ENCODE measurements at places on chromosomes 12 and 14. TPM values are rescaled to one million over a fixed set of nuclear protein-coding genes. Genes with fewer than 3 reads are reported as not detected.

PRH2 gene
- not detected for total RNA-seq

ZNF839 gene
- 9.3 TPM for total RNA-seq

TAS2R7 gene
- not detected for total RNA-seq

TSHR gene
- total RNA-seq: not detected

GLI1 gene
- 0.15 TPM for total RNA-seq

KRT6A gene
- 713 TPM for total RNA-seq

RERGL gene
- total RNA-seq: 6.0 TPM

BAG5 gene
- 35.8 TPM for total RNA-seq

RASAL1 gene
- total RNA-seq: not detected

SPATA7 gene
- total RNA-seq: 23.0 TPM

KCNMB4 gene
- 7.2 TPM for total RNA-seq

MORN3 gene
- total RNA-seq: 0.23 TPM

OLR1 gene
- total RNA-seq: 0.39 TPM

DDX23 gene
- 71.1 TPM for total RNA-seq

OTOGL gene
- total RNA-seq: 0.47 TPM

NXPH4 gene
- total RNA-seq: not detected

ZNF384 gene
- 26.1 TPM for total RNA-seq

ENDOU gene
- 0.42 TPM for total RNA-seq

SYNDIG1L gene
- total RNA-seq: 0.27 TPM

ANO2 gene
- total RNA-seq: 5.2 TPM

KITLG gene
- total RNA-seq: 48.5 TPM

LTBP2 gene
- 158 TPM for total RNA-seq

FAR2 gene
- total RNA-seq: 13.9 TPM

LRTM2 gene
- total RNA-seq: not detected

ADGRD1 gene
- total RNA-seq: 40.6 TPM

ADAM21 gene
- total RNA-seq: not detected

OASL gene
- total RNA-seq: 0.31 TPM

LRRIQ1 gene
- not detected for total RNA-seq

TBK1 gene
- 22.6 TPM for total RNA-seq

ALX1 gene
- not detected for total RNA-seq

TC2N gene
- total RNA-seq: 38.6 TPM

HCAR2 gene
- total RNA-seq: 3.4 TPM

DIO2 gene
- 11.6 TPM for total RNA-seq

NGB gene
- total RNA-seq: 1.2 TPM

ACOT4 gene
- total RNA-seq: 0.50 TPM

MMP17 gene
- 2.0 TPM for total RNA-seq

DMAC2L gene
- 21.6 TPM for total RNA-seq

ABCC9 gene
- 61.8 TPM for total RNA-seq

PLEKHG7 gene
- not detected for total RNA-seq

ARG2 gene
- 16.7 TPM for total RNA-seq

All from gastroesophageal sphincter (tissue), 4 donors.